D721Med (cell line): ENCODE measurements at places on chromosomes 1 and 21.

- no peak for DNase-seq
Measured at GRCh38 chr1:66777831-66778230, 23.2 kb downstream of the INSL5 start.

GRCh38 chr1:57722285-57722978, 298.6 kb upstream of the DAB1 start:
- no peak for DNase-seq

DNA sequence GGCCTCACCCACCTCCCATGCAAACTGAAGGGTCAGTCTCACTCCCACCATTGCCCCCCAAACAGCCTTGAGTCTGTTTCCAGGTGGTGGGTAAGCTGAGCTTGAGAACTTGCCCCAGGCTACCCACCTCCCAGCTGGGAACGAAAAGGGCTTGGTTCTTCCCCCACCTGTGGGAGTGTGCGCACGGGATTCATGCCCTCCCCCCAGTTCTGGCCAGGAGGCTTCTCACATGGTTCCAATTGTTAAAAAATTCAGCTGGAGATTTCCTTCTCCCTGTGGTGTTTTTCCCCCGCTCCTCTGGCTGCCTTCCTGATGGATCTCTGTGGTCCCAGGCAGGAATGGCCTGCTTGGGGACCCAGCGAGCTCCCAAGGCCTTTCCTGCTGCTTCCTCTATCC, 81.8 kb upstream of the C21orf91 start:
- DNase-seq: no peak

DNA sequence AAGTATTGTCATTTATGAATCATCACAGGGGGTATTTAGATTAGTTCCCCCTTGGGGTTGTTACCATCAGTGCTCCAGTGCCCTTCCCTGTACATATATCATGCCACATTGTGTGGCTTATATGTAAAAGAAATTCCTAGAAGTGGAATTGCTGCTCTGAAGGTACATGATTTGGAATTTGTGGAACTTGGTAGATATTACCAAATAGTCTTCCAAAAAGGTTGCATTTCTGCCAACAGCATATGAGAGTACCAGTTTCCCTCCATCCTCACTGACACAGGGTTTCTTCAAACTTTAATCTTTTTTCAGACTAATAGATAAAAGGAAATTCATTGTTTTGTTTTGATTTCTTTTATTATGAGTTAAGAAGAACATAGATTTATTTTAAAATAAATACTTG, 41.3 kb downstream of the AKNAD1 start:
- DNase-seq: no peak

GRCh38 chr1:177219554-177220458, 49.0 kb downstream of the BRINP2 start:
- DNase-seq: no peak

- DNase-seq: no peak
Measured at GRCh38 chr1:189787201-189787600, 690.5 kb downstream of the BRINP3 start.

DNA sequence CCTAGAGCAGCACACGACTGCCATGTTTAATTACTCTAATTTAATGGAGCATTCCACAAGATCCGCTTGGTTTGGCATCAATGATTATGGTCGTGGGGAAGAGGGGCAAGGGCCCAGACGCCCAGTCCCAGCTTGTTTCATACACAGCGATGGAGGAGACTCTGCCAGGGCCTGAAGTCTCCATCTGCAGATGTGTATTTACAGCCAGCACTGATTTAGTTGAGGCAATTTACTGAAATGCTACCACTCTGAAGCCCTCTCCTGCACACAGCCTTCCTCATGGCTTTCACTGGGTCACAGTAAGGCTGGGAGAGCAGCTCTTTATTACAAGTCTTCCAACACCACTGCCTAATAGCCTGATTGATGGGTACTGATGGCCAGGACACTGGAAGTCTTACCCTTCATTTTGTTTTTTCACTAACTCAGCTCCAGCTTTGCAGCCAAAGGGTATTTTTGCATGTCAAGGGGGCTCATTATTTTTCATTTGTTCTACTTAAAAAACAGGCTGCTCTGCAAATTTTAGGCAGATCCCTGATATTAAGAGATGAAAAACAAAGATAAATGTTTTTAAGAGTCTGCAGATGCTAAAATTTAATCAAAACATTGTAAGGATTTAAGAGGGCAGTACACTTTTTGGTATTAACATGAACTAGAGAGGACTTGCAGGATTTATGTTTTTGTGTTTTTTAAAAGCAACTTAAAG, 236.3 kb downstream of the SIPA1L2 start:
- no peak for DNase-seq
